ENCODE measurements at places on chromosomes 13 and 19.

DNA sequence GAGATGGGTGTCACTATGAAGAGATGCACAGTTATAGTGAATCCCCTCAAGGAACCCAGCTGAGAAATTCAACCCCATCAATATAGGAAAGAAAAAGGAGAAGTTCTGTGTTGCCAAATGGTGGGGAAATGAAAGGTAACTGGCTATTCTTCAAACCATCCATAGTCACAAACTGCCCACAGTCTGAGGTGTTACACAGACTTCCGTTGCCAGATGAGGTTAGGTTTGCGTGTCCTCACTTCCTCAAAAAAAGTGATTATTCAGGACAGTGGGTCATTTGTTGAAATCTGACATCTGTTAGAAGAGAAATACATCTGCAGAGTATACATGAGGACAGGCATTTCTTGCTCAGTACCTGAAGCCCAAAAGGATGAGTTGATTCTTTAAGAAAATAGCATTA, 9.0 kb downstream of the SIGLEC5 start:
- no peak for DNase-seq

GRCh38 chr13:112248862-112249592, 127.1 kb upstream of the SPACA7 start:
- DNase-seq, result no peak

- DNase-seq, result no peak
These were observed 295.0 kb downstream of the LMO7 start for GRCh38 chr13:75931116-75931515.

GRCh38 chr19:44747739-44748425, 626 bp upstream of the BCL3 start:
- DNase-seq, result no peak

GRCh38 chr19:3563709-3564524, 6.5 kb upstream of the MFSD12 start:
- no peak for DNase-seq

DNA sequence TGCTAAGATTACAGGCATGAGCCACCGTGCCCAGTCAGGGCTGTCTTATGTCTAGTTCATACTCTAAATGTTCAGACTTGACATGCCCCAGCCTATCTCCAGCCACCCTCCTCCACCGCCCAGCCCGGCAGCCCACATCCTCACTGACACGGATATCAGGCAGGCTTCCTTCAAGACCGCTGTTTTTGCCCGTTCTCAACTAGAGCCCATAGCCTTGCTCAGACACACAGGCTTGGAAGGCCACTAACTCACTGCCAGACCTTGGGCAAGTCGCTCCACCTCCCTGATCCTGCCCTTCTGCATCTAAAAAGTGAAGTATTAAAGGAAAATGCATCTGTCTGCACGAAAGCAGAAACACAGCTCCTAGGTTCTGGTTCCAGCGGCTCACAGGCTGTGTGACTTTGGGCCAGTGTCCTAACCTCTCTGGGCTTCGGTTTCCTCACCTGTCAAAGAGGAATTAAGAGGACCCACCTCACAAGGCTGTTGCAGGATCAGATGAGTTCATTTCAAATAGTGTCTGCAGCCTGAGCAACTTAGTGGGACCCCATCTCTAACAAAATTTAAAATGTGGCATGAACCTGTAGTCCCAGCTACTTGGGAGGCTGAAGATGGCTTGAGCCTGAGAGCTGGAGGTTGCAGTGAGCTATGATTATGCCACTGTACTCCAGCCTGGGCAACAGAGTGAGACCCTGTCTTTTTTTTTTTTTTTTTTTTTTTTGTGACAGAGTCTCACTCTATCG, 14.5 kb upstream of the CERS4 start:
- no peak for DNase-seq

DNA sequence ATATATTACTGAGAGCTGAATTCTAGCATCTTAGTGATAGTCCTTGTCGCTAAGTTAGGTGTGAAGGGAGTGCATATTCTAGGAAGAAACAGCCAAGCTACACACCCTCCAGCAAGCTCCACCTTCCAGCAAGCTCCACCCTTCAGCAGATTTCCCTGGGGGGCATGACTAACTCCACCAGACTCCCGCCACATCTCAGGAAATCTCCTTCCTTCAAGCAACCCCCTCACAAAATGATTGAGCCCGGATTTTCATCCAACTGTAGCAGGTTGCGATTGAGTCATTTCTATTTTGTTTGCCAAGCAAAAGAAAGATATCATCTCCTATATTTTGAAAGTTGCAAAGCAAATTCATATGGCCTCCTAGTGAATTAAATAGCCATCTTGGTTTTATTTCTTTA, 162.1 kb upstream of the TMTC4 start:
- DNase-seq, result no peak

DNA sequence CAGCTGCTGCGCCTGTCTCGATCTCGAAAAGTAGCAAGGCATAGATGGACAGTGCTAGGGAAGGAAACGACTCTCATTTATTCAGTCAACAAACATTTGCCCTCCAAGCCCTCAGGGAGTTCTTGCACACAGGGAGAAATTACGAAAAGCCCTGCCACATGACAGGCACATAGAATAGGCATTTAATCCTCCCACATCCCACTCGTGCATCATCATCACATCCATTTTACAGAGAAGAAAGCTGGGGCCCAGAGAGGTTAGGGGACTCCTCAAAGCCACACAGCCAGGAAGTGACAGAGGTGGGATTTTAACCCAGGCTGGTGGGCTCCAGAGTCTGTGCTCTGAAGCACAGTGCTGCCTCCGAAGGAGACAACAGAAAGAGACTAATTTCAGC, 11.6 kb downstream of the TMEM221 start:
- no peak for DNase-seq
